Fibroblast of lung (primary cell): ENCODE measurements at places on chromosomes 13 and 19.

GRCh38 chr13:101474419-101474957, 22.0 kb downstream of the ITGBL1 start:
- peak; percentile 96 for DNase-seq

DNA sequence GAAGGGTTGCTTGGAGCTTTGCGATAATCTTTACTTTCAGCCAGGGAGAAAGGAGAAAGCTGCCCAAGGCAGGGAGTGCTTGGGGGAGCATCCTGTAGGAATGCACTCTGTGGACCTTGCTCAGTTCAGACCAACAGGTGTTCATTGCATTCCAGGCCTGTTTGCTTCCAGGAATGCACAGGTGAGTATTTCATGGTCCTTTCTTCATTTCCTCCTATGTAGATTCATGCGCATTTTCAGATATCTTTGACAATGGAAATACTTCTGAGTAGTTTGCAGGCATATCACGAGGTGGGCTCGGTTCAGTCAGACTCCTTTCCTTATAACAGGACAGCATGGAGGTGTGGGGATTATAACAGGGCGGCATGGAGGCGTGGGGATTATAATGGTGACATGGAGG, 254.8 kb downstream of the FGF9 start:
- no peak for DNase-seq

DNA sequence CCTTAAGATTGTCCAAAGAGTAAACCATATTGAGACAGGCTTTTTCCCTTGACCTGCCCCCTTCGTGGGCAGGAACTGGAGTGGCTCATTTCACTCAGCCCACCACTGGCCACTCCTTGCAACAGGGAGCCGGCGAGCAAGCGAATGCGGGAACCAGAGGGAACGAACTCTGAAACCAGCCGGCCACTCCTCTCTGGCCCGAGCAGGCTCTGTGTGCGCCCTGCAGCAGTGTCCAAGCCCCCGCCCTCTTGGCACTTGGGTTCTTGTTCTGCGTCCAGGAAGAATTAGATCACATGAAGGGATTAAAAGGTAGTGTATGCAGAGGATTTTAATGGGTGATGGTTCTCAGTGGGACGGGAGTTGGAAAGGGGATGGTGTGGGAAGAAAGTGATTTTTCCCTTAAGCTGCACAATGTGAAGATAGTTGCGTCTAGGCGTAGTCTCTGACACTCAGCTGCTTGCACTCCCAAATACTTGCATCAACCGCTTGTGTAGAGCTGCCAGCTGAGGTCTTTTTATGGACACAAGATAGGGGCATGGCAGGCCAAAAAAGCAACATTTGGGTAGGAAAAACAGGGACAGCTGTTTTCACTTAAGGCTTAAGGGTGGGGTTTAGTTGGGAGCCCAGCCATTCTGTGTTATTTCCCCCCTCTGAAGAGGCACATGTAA, 1209.7 kb upstream of the PCDH20 start:
- DNase-seq: no peak

- no peak for DNase-seq
These were observed 1533.6 kb downstream of the UQCRFS1 start for GRCh38 chr19:27679399-27679798.

DNA sequence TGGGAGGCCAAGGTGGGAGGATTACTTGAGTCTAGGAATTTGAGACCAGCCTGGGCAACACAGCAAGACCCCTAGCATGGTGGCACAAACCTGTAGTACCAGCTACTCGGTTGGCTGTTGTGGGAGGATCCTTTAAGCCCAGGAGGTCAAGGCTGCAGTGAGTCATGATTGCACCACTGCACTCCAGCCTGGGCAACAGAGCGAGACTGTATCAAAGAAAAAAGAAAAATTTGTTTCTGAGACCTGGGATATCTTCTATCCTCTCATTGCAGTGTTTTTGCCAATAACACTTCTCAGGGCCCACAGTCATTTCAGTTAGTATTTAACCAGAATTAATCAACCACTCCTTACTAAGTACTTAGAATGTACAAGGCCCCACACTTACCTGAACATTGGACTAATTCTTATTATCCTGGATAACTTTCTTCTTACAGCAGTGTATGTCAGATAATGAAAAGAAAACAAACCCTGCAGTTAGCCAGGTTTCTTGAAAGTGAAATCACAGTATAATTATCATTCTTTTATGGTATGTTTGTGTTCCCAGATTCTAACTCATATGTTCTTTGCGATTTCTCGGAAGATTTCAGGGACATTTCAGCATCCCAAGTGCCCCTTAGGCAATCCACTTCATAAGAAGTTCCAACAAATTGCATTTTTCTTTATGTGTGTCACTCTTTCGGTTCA, 75.6 kb upstream of the KLF5 start:
- DNase-seq: peak; percentile 25

DNA sequence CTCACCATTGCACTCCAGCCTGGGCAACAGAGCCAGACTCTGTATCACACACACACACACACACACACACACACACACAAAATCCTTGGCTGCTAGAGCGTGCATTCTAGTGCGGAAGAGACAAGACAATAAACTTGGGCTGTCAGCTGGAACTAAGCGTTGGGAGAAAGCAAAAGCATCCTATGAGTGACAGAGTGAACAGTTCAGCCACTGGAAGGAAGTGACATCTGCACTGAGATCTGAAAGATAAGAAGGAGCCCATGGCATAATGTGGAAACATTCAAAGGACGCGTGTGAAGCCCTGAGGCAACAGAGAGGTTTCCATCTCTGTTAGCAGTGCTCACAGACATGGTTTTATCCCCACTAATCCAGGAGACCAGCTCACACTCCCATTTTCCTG, 3.5 kb upstream of the SLC1A5 start:
- no peak for DNase-seq

- DNase-seq: peak; percentile 3
These were observed 777.9 kb downstream of the DACH1 start for GRCh38 chr13:71089056-71089455.

DNA sequence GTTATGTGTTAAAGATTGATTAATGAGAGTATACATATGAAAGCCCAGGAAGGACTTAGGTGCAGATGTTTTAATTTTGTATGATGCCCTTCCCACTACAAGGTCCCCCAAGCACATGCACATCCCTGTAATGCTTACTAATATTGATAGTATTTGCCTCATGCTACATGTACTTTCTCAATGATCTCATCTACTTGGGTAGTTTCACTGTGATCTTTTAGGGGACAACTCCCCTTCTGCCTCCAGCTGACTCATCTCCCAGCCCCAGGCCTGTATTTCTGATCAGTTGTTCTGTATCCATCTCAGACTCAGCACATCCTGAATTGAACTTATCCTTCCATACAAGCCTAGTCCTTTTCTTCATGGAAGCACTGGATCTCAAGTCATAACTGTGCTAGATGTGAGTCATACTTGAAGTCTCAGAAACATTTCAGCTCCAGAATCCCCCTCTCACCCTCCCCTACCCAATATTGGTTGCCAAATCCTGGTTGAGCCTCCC, 49.4 kb upstream of the INTS6 start:
- peak; percentile 37 for DNase-seq

DNA sequence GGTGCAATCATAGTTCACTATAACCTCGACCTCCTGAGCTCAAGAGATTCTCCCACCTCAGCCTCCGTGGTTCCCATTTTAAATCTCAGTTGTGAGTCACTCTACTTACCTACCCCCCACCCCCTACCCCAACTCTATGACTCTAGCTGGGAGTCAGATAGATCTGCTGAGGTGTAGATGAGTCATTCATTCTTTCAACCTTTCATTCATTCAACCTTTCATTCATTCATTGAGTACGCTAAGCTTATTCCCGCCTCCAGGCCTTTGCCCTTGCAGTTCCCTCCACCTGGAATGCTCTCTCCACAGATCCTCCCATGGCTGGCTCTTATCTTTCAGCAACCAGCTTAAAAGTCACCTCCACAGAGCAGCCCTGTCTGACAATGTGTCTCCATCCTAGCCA, 1.1 kb upstream of the MAST1 start:
- DNase-seq: no peak

DNA sequence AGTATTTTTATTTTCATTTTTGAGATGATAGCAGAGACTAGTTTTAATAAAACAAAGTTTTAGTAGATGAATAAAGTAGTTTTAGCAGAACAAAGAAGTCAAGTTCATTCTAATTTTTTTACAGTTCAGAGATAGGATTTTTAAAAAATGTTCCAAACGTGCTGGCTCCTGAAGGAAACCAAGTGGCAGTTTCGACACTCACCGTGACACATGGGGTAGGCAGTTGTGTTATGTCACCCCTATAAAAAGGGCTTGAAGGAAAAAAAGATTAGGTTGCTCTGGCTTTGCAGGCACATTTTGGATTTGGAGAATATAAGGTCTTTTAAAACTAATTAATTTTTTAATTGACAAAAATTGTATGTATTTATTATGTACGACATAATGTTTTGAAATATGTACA, 305.2 kb downstream of the NDFIP2 start:
- no peak for DNase-seq

DNA sequence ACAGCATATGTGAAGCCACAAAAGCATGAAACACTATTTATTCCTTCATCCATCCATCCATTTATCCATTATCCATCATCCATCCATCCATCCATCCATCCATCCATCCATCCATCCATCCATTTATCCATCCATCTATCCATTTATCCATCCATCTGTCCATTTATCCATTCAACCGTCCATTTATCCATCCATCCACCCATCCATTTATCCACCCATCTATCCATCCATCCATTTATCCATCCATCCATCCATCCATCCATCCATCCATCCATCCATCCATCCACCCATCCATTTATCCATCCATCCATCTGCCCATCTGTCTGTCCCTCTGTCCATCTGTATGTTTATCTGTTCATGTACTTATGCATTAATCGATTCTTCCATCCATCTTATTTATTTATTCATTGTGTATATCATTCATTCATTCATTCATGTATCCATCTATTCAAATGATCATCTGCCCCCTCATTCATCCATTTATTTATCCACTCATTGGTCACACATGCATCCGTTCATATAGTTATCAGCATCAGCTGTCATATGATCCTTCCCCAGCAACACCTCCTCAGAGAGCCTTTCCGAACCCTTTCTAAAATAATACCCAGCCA, 7.0 kb upstream of the MYH14 start:
- no peak for DNase-seq

GRCh38 chr13:73535341-73535740, 476.5 kb downstream of the KLF5 start:
- DNase-seq: no peak

DNA sequence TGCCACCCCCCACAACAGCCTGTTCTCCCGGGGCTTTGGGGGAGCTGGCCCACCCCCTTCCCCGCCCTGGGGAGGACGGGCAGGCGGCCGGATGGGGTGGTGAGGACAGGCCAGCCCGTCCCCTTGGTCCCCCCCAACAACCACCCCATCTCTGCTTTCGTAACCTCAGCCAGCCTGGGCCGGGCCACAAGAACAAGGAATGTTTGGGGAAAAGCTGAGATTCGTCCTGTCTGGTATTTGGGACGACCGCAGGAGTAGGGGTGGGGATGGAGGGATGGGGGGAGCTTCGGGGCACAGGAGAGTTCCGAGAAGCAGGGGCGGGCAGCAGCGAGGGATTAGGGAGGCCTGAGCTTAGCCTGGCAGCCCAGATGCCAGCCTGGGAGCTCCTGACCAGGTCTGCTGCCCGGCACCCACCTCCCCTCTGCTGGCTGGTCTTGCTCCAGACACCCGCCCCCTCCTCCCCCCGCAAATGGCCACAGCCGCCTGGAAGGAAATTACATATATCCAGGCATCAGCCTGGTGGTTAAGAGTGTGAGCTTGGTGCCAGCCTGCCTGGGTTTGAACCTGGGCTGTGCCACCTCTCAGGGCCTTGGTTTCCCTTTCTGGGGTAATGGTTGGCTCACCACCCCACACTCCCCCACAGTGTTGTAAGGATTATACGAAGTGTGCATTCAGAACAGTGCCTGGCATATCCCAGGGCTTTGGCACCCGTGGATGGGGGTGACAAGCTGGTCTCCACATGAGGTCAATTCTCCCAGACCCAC, at the start of gene PODNL1:
PODNL1 (minus strand) TSS at position 117 of the 764 bp plus-strand sequence. CDS start 236 bp downstream, outside the sequence.
- DNase-seq: peak; percentile 87

- DNase-seq: no peak
These were observed 5.6 kb downstream of the PTOV1 start for GRCh38 chr19:49856574-49857021.

- no peak for DNase-seq
These were observed 167.0 kb upstream of the EDNRB start for GRCh38 chr13:78085434-78086225.
